ENCODE measurements at places on chromosomes 3 and 15.

DNA sequence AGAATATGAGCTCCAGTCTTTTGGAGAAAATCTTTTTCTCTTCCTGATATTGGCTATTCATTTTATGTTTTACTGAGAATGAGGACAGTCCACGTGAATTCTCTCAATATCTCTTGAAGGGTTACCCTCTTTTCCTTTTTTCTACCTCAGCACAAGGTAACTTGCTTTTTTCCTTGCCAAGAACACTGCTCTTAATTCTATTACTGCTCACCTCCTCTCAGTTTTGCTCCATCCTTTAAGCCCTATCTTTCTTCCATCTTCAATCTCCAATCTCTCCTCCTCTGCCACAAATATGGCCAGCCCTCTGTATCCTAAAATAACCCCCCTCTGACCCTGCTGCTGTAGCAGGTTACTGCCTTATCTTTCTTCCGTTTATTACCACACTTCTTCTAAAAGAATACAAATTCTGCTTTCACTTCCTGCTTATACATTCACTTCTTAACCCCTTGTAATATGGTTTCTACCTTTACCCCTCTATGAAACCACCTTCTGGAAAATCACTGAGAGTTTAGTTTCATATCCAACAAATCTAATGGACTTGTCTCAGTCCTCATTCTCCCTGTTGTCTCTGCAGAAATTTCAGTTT lies 89.0 kb downstream of the NFKBIZ start:
- no peak for DNase-seq

DNA sequence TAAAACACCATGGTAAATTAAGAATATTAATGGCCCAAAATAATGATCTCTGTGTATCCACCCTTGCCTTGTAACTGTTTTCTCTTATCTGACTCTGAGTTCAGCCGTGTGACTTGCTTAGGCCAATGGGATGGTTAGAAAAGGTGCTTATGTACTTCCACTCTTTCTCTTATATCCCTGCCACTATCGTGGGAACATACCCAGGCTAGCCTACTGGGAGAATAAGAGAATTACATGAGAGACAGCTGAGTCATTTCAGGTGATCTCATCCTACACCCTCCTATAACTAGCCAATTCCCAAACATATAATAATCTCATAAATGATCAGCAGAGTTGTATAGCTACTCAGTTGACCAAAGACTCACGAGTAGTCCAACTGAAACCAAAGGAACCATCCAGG lies 98.3 kb upstream of the ABI3BP start:
- DNase-seq: no peak

- DNase-seq: no peak
These were observed 1.0 kb downstream of the USP8 start for GRCh38 chr15:50425219-50425618.

DNA sequence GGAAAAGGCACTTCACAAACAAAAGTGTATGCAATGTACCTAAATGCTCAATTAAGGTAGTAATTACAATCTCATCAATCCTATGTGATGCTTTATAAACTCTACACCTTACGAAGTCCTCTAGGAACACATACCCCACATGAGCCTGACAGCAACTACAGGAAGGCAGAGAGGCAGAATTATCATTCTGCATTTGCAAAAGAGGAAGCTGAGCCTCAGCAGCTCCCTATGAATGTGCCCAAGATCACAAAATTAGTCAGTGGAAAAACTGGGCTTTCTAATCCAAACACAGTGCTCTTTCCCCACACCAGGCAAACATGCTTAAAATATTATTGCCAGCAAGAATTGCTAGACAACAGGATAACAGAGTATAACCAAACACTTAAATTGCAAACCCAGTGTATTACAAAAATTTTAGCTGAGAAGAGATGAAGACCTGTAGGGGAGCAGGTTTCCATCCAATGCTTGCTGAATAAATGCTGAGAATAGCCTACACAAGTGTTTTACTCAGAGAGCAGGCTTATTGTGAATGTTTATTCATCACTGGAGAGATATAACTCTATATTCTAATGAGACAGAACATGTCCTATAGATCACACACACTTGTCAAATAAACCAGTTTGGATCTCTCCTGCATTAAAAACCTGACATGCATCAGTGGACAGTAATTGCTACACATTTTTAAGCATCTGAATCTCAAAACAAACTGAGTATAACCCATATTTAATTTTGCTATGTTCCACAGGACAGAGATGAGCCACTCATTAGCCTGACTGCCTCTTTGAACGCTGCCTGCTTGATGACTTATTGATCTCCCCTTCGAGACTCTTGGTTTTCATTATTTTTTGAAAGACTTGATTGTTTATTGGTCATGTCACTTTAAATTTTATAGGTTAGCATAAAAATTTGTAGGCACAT lies 62.2 kb downstream of the PLCH1 start:
- DNase-seq: no peak

GRCh38 chr3:169498336-169498735 lies 165.2 kb downstream of the MECOM start:
- DNase-seq: no peak

GRCh38 chr15:25900431-25900830 lies 37.3 kb upstream of the ATP10A start:
- no peak for DNase-seq

DNA sequence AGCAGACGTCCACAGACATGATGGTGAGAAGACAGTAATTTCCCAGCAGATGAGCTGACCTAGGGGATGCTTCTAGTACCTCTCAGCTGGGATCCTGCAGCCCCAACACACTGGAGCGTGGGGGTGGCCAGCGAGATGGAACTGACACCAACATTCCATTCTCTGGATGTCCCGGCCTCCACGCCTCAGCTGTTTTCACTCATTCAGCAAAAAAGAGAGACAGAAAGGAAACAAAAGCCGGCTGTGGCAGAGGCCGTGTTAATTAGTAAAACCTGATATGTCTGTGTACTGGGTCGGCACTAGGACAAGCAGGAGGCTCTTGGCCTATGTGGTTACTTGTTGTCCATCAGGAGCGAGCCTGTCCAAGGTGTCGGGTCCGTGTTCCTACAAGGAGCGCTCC lies 82.6 kb upstream of the MYZAP start:
- no peak for DNase-seq

DNA sequence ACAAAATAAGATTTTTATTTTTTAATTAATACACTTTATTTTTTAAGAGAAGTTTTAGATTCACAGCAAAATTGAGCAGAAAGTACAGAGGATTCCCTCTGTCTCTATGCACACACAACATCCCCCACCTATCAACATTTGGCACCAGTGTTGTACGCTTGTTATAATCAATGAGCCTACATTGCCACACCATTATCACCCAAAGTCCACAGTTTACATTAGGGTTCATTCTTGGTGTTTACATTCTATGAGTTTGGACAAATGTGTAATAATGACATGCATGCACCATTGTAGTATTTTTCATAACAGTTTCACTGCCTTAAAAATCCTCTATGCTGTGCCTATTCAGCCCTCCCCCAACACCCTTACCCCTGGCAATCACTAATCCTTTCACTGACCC lies 51.3 kb upstream of the TTBK2 start:
- DNase-seq: no peak

GRCh38 chr15:83869341-83869740 lies 215.4 kb downstream of the ADAMTSL3 start:
- DNase-seq: no peak

DNA sequence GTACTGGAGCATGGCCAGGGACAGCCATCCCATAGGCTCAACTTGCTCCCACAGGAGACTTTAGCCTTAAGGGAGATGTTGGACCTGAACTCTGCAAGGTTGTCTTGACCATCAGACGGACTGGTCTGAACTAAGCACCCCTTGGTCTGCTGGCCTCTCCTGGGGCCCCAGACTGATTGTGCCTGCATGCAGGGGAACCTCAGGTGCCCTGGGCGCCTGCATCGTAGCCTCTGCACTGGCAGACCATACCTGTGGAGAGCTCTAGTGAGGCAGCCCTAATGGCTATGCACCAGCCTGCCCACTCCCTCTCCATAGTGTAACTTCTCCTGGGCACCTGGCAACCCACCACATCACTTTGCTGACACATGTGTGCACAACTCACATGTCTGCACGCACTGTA lies 395.6 kb downstream of the ZPLD1 start:
- DNase-seq: no peak

- no peak for DNase-seq
These were observed 35.1 kb downstream of the CYFIP1 start for GRCh38 chr15:22945071-22945470.

- no peak for DNase-seq
These were observed 7.0 kb downstream of the MFGE8 start for GRCh38 chr15:88906130-88906529.

DNA sequence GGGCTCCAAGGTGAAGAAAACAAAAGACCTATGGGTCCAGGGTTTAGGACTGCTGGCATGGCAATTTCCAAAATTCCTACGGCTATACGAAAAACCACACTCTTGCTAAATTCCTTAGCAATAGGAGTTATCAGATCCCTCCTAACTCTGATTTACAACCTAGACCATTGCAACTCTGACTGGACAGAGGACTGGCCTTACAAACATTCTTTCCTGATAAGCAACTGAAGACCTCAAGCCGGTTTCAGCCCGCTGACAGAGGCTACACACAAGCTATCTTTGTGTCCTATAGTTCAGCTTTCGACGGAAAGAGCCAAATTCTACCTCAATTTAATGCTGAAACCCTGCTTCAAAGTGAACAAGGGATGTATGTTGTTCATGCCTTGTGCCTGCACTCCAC lies 38.3 kb upstream of the AGBL1 start:
- no peak for DNase-seq

GRCh38 chr15:48855501-48856440 lies 22.2 kb upstream of the EID1 start:
- DNase-seq: no peak

DNA sequence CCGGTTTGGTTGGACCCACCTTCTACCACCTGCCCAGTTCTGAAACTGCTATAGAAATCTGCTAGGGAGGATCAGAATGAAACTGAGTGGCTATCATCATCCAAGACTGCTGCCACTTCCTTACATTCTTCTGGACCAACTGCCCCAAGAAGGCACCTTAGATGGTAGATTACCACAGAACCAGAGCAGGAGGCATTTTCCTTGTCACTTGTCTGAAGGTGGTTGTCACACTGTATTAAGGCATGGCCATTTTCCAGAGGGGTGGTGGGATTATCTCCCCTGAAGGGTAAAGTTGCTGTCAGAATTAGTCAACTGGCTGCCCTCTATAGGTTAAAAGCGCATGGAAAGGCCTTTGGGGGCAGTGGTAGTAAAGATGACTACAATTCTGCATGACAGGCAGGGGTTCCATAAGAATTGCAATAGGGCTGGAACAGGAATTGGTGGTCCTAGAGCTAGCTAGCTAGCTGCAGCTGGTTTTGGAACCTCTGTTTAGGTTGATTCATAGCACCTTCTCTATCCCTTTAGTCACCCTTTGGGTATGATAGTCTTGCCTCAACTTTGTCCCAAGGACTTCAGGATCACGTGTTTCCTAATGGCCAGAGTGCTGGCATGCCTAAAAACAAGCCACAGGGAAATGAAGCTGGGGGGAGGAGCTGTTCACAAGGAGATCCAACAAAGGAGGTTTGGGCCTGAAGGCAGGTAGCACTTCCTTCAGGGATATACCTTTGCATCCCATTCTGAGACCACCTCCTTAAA lies 4.8 kb upstream of the CSPG5 start:
- no peak for DNase-seq

GRCh38 chr3:28612232-28612631 lies 263.6 kb upstream of the AZI2 start:
- DNase-seq: no peak

DNA sequence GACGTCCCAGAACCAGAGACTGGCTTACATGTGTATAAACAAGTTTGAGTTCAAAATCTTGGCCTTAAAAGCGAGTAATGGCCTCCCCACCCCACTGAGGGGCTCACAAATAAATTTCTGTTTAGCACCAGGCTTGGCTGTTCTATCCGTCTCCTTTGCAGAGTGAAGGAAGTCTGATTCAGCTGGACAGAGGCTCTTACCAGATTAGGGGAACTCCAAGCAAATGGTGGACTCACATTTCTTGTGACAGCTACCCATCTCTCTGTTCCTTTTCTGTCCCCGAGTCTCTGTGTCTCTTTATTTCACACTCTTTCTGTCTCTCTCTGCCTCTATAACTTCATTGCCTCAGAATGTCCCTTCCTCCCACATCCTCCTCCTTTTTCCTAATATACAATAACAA lies 62.7 kb downstream of the DGKG start:
- DNase-seq: no peak

DNA sequence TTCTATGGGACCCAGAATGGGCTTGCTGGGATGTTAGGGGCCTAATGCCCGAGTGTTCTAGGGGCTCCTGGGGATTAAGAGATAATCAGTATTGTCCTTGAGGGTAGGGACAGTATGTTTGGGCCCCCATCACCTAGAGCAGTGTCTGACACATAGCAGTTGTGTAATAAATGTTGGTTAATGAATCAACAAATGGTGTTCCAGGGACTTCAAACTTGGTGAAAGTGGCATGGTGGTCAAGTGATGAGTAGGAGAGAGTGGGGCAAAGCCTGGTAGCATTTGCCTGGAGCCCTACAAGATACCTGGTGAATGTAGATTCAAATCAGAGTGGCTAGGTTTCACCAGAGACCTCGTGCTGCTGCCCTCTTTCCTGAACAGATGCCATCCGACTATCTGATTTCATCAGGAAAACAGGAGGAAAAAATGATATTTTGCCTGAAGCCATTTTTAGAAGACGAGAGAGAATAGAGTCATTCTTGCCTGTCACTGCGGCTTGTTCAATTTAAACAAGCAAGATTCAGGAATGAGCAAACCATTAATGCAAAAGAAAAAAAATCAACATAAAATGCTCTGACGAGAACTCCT lies 117.3 kb downstream of the RPL22L1 start:
- no peak for DNase-seq

DNA sequence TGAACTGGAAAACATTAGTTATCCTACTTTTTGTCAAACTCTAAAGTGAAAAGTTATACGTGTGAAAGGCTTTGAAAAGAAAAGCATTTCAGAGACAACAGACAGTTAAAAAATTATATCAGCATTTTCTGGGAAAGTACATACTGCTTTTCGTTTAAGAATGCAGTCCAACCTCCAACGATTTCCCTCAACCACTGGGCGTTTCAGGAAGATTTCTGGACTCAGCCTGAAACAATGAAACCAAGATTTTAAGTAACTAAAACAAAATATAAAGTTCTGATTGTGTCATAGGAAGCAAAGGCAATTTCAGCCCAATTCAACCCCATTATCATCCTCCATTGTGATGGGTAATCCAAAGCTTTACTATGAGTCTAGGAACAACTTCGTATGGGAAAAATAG lies 110.7 kb downstream of the PLD1 start:
- no peak for DNase-seq
